ENCODE measurements at places on chromosomes 3 and 15.

DNA sequence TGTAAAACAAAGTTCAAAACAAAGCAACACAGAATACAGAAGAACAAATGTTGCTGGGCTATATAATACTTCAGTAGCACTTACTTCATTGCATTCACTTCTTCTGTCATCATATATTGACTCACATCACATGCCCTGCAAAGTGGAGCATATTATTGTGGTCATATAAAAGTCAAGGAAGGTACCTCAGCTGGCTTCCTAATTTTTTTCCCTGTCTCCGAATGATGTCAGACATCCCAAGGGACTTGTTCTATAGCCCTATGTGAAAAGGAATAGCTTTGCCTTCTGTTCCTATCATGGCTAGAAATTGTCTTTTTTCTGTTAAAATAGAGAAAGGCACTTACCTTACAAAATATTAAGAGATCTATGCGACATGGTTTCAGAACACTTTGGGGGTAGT lies 109.4 kb downstream of the LRTM1 start:
- no peak for DNase-seq

DNA sequence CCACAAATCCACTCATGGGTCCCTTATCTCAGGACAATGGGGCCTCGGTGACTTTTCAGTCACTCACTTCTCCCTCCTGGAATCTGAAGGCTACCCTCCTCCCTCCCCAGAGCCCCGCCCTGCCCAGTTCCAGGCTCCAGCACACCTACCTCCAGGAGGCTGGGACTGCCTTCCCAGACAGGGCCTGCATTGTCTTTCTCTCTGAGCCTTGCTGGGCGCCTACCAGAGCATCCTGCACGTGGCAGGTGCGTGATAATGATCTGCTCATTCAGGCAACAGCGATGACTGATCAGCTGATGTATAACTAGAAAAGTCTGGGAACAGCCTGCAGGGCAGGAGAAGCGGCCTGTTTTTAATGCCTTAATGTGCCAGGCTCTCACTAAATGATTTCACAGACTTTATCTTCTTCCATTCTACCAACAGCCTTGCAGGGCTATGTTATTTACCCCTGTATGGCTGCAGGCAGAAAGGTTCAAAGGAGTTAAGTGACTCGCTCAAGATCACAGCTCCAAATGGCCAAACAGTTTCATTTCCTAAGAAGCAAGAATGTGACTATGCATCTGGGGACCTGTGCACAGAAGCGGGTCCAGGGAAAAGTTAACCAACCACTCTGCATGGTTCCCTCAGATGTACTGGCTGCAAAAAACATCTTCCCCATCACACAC lies 6.3 kb downstream of the ADAMTS17 start:
- no peak for DNase-seq

DNA sequence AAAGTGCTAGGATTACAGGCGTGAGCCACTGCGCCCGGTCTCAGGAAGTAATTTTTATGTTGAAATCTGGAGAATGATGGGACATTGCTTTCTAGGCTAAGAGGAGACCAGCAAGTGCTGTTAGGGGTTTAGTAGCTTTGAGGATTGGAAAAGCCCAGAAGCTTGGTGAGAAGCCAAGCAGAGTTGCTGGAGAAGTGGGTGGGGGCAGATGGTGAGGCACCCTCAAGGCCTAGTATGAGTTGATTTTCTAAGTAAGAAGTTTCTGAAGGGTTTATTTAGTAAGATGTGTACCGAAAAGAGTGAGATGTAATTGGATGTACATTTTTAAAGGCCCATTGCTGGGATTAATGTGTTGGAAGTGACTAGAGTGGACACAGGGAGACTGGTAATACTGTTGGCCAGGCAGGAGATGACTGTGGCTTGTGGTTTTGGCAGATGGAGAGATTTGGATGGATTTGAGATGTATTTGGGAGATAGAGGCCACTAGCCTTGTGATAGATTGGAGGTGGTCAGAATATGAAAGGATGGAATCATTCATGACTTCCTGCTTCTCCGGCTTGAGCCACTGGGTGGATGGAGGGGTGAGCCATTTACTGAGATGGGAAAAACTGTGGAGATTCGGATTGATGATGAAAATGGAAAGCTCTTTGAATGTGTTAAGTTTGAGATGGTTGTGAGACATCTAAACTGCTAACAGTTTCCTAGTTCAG lies 2.3 kb downstream of the LRRC28 start:
- DNase-seq = no peak

DNA sequence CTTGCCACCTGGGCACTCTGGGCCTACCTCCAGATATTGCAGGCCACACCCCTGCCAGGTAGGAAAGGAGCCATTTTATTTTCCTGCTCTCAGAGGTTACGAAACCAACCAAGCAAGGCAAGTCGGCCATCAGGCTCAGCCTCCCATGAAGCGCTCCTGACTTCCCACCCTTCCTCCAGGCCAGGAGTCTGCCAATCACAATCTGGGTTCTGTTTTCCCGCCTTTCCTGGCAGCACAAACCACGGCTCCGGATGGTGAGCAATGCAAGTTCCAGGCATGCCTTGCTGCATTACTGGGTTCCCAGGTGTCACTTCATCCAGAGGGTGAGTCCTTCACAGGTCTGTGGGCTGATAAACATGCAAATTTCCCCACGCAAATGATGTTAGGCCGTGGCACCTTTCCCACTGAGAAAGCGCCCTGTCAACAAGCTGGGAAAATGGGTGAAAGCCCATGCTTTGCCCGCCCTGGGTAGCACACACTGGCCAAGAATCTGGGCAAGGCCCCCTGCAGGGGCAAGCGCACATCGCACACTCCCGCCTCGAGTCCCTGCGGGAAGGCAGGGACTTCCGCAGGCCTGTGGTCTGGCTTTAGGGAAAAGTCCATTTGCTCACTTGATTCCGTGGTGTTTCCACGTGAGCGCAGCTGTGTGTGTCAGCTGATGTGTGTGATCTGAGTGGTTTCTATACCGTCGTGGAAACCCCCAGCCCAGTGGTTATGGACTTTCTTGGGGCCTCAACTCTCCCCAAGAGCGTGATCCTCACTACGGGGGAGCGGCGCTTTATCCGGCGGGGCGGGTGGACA lies 61.6 kb upstream of the RYK start:
- DNase-seq = no peak

DNA sequence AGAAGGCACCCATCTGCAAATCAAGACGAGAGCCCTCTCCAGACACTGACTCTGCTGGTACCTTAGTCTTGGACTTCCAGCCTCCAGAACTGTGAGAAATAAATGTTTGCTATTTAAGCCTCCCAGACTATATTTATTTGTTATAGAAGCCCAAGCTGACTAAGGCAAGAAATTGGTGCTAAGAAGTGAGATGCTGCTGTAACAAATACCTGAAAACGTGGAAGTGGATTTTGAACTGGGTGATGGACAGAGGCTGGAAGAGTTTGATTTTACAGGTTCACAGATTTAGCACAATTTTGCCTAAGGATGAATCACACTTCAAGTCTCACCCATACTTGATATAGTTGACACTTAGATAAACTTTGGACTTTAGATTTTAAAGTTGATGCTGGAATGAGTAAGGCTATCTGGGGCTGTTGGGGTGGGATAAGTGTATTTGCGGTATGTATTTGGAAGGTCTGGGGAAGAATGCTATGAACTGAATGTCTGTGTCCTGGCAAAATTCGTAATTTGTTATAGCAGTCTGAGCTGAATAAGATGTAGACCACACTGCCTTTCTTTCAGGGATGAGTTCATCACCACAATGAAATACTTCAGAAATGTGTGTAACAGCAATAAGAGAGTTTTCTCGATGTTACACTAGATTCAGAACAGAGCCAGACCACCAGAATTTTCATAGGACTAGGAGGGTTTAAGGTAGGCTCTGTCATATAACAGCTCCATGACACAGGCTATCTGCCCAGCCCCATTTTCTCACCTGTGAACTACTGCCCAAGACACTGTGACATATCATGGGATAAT lies 120.5 kb upstream of the LMCD1 start:
- DNase-seq = no peak

DNA sequence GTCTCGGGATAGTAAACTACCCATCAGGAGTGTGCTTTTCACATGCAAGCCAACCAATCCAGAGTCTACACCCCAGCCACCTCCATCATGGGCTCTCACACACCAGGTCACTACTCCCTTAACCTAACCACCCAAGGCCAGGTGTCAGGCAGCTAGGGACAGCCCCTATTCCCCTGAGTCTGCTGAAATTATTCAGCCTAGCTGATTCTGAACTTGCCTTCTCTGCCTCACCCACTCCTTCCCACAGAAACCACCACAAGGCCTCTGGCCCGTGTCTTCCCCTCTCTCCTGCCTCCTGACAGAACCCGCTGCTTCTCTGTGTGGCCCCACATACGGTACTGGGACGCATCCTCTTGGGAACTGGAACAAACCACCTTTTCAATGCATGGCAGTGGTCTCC lies 82.1 kb downstream of the PCSK6 start:
- no peak for DNase-seq

DNA sequence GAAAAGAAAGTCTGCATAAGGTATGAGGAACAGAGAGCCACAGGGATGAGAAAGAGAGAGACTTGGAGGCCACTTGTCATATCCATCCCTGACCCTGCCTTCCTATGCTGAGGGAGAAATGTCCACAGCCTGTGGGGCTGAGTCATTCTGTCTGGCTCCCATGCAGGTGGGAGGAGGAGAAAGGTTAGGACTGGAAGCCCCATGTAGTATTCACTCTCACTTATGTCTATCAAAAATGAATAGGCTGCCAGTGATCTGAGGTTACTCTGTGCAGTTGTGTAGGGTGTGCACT lies 71.3 kb downstream of the RAB11A start:
- no peak for DNase-seq

GRCh38 chr3:131713416-131714123 lies 210.8 kb upstream of the MRPL3 start:
- DNase-seq = no peak

DNA sequence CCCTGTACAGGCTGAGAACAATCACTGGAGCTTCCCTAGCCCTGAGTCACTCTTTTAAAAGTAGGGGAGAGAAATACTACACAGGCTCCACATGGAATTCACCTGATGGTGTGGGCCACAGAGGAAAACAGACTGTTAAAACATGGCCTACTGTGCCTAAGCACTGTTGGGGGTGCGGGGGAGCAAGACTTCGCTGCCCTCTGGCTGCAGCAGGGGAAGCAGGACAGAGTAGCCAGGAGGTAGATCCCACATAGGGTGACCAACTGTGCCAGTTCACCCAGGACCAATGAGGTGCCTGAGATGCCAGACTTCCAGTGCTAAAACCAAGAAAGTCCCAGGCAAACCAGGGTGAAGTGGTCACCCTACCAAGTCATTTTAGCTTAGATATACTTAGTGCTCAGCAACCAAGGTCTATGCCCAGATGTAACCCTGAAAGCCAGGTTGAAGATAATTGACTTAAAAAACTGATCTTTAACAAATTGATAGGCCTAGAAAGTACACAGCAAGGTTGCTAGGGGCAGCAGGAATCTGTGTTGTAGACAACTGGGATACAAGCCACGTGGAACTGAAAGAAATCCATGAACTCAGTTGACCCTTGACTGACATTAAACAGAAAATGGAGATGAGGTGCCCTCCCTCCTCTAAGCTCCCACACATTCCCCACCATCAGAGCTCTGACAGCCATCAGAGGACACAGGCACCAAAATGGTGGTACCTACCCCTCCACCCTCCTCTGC lies 344.2 kb upstream of the PPP2R3A start:
- DNase-seq = no peak

DNA sequence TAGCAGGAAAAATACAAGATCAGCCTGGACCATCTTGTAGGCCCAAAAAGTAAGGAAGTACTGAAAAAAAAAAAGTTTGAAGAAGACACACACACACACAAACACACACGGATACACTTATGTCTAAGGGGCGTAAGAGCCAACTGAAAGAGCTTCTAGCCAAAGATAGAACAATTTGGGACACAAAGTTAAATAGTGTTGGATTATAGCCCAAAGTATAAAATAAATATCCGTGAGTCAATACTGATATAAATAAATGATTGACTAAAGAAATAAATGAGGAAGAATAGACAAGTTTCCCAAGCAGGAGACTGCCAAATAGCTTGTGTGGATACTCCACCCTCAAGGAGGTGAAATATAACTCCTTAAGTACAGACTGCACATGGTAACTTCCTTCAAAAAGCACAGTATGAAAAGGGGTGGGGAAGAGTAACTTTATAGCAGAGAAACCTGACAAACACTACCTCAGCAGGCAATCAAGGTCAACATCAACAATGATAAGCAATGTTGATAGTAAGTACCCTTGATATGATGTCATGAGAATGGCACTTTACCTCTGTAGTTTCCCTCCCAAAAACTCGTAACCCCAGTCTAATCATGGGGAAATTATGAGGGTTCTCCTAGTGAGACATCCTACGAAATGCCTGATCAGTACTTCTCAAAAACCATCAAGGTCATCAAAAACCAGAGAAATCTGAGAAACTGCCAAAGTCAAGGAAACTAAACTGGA lies 187.3 kb upstream of the ATP11B start:
- no peak for DNase-seq

DNA sequence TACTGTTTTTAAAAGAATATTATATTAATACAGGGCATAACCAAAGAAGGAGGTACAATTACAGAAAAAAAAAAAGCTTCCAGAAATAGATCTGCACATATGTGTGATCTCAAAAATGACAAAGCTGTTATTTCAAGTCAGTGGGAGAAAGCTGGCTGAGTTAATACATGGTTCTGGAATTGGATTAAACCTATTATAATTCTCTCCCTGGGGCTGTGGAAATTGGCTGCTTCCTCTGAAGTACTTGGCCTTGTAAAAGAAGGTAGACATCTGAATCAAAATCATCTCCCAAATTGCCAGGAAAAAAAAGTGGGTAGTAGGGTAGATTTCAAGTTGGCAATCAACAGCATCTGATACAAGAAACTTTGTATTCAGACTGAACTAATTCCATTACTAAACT lies 723.9 kb upstream of the ALCAM start:
- no peak for DNase-seq

DNA sequence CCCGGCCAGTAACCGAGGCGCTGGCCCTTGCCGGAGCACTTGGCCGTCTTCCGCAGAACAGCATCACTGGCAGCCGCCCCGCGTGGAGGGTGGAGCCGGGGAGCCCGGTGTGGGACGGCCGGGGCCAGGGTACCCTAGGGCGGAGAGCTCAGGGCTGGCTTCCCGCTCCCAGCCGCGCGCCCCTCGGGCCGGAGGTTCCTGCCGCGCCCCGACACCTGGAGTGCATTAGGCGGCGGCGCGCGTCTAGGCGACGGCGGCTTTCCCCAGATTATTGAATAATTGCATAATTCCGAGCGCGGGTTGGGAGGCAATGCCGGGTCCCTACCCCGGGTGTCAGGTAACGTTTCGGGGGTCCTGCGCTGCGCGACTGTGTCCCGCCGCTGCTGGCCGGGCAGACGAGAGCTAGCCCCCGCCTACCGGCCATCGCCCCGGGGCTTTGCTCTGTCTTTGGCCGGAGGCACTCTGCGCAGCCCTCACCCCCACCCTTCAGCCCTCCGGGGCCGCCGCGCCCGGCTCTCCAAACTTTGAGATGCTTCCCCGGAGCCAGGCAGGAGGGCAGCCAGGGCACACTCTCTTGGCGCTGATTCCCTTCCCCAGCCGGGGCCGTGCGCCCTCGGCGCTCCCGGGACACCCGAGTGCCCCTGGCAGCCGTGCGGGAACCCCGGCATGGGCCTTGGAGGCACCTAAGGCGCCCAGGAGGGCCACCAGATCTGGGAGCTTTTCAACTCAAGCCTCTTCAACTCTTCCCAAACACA lies 749 bp downstream of the ITGA11 start:
- no peak for DNase-seq

Data from NCI-H1436 treated with DMSO at 0.1 percent for 48 hours (cell line).